ENCODE measurements at places on chromosomes 4 and X.

DNA sequence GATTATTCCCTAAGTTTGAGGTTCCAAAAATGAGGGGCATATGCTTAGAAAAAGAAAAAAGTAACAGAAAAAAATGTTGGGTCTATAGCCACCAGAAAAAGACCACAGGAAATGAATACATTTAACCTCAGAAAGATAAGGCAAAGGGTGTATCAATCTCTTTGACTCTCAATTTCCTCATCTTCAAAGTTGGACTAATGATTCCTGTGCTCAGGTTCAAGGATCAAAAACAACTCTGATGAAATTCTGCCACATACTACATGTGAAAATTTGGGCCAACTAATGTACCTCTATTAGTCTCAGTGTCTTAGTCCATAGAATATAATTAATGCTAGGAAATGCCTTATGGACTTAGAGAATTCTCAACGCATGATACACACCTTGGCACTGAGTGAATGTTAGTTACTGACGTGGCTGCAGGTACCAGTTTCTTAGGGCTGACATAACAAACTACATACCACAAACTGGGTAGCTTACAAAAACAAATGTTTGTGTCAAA is 257.7 kb downstream of the ANKRD50 start:
- DNase-seq = no peak

- DNase-seq = no peak
Measured at GRCh38 chr4:100356172-100356571, 161.7 kb downstream of the EMCN start.

DNA sequence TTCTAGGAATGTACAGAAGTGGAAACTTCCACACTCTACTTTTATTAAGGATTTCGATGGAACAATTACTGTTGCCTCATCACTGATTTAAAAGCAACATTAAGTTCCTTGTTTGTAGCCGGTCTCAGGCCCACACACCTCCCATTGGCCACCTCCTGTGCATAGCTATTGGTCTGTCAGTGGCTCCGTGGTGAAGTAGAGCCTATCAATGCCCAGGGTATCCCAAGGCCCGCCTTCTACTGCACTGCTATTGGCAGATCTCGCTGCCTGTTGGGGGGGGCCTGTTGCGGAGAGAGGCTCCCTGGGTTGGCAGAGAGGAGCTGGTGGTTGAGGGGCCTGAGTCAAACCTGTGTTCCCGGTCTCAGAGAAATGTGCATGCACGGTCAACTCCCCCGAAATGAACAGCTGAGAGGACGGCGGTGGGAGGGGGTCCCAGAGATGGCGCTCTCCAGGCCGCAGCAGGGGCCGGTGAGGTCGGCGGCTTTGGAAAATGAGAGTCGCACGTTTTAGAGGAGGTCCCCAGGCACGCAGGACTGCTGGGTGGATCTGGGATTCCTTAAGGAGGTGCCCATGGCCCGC is 4.9 kb upstream of the ARAF start:
- DNase-seq = peak; percentile 75

DNA sequence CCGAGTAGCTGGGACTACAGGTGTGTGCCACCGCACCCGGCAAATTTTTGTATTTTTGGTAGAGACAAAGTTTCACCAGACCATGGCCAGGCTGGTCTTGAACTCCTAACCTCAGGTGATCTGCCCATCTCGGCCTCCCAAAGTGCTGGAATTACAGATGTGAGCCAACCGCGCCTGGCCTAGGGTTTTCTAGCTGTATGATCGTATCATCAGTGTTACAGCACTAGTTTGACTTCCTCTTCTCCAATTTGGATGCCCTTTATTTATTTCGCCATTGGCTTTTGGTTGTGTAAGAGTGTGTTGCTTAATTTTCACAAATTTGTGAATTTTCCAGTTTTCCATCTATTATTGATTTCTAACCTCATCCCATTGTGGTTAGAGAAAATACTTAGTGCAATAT is 5.2 kb downstream of the TKTL1 start:
- DNase-seq = no peak

GRCh38 chr4:88803600-88804096 is 106.0 kb upstream of the NAP1L5 start:
- no peak for DNase-seq

DNA sequence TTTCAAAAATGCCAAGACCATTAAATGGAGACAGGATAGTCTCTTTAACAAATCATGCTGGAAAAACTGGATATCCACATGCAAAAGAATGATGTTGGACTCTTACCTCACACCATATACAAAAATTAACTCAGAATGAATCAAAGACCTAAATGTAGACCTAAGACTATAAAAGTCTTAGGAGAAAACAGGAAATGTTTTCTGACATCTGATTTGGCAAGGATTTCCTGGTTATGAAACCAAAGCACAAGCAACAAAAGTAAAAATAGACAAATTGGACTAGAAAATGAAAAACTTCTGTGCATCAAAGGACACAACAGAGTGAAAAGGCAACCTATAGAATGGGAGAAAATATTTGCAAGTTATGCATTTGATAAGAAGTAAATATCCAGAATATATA is 37.6 kb downstream of the ARFIP1 start:
- DNase-seq = no peak

DNA sequence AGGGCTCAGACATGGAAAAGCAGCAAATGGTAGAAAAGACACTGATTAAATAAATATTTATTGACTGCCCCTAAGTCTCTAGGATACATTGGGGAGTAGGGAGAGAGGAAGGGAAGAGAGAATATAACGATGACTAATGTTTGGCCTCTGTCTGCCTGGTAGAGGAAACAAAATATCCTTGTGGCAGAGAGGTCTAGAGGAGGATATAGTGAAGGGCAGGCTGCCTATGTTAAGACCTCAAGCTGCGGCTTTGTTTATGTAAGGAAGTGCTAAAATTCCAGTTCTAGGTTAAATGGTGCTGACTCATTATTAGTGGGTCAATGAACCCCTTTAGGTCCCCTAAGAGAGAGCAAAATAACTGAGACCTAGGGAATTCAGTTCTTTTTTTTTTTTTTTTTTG is 427.3 kb upstream of the FTHL17 start:
- no peak for DNase-seq

DNA sequence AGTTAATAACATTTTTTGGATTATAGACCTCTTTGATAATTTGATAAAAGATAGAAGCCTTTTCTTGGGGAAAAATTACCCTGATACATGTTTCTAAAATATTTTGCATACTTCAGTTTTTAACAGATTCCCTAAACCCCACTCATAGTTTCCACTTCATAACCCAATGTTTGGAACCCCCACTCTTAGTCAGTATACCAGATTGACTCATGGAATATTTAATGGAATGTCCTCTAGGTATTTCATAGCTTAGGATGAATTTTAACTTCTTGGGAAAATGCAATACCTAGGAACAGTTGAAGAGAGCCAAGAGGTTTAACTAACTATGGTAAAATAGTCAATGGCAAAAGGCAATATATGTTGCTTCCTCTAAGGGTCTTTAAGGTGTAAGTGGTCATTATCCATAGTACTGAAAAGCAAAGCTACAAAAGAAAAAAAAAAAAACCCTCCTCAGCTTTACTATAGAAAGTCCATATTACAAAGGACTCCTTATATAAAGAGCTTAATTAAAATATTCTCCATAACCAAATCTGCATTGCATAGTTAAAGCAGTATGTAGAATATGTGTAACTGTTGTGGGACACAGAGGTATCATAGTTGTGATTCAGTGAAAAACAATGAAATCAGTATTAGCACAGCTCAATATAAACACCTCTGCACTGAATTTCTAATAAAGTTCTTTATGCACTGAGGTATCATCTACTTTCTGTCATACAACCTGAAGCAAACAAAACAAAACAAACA is 159.9 kb downstream of the PCDH7 start:
- no peak for DNase-seq

DNA sequence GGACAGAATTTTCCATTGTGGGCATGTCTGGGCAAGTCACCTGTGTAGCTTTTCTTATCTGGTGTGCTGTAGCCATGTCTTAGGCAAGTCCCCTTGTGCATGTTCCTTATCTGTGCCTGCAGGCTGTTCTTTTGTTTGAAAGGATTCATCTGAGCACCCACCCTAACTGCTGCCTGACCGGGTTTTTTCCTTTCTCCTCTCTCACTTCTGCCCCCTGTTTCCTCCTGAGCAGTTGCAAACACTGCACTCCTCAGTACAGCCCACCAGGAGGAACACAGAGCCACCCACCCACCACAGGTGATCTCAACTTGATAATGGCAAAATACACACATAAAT is 29.2 kb upstream of the IL9R start:
- DNase-seq = no peak

DNA sequence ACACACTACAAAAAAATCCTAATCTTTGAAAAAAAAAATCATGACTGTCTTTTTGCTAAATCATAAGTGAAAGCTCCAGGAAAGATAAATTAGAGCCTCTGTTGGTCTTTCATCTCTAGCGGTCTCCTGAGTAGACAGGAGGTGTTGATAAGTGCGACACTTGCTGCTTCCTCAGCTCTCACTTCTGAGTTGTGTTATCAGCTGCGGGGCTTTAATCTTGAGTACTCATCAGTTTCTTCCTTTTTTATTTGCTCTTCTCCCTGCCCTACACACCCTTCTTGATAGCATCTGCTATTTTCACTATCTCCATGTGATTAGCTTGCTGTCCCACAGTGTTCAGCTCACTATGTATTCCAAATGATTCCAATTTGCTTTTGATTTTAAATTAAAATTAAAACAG is 1449.2 kb downstream of the C4orf33 start:
- no peak for DNase-seq

DNA sequence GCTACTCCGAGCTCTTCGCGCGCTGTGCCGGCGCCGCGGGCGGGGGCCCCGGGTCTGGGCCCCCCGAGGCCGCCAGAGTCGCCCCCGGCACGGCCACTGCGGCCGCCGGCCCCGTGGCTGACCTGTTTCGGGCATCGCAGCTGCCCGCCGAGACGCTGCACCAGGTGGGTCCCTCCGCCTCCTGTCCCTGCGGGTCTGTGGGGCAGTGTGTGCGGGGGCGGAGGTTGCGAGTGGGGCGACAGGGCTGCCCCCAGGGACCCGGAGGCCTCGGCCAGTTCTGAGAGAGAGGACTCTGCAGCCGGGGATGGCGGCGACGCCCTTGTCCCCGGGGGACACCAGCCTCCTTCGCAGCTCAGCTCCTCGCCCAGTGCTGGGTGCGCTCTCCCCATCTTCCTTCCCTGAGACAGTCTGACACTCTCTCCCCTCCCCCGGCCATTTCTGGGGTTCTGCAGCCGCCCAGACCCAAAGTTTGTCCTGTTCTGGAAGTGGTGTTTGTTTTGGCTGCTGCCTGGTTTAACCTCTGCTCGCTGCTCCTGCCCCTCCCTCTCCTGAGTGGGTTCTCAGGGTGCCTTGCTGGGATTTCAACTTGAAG is 609 bp downstream of the REPS2 start:
- no peak for DNase-seq

DNA sequence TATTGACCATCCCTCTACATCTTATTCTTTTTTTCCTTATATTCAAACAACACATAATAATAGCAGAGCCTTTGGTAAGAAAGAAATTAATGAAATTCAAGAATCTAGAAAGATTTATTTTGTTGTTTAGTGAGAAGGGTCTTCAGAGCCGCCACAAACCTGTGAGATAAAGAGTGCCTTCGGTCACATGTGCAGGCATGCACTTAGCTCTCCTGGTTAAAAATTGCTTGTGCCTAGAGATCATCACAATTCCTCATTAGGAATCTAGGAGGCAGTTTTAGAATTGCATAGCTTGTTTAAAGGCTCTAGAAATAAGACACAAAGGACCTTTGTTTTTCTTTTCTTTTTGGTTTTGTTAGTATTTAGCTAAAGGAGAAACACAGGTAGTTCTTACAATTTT is 1948.4 kb upstream of the IGFBP7 start:
- DNase-seq = no peak

DNA sequence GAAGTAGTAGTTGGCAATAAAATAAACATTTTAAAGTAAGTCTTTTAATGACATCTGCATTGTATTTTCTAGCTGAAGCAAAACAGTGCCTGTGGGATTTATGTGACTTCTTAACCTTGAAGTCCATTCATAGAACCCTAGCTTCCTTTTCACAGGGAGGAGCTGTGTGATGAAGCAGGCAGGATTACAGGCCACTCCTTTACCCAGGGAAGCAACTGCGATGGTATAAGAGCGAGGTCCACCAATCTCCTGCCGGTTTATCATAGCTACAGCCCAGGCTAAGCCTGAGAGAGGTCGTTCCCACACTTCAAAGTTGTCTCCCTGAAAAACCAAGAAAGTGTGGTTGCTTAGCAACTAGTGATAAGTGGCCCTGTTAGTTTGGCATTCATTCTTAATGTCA is 7.0 kb downstream of the RPL36A start:
- no peak for DNase-seq

- no peak for DNase-seq
Measured at GRCh38 chr4:143341186-143341755, 4.6 kb downstream of the GAB1 start.

DNA sequence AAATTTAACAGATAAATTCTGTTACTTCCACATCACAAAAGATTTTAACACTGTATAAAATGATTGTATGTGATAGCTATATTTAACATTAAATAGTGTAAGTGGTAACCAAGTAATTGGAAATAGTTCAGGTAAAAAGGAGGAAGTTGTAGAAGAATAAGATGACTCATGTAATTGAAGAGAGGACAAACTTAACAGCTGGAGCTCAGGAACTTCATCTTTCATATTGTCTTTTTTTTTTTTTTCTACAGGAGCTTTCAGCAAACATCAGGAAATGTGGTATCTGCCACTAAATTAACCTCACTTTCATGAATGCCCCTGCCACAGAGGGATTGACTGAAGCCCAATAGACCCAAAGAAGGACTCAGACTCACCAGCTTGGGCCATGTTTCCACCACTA is 188.4 kb upstream of the VEGFC start:
- no peak for DNase-seq

- no peak for DNase-seq
Measured at GRCh38 chr4:102717448-102718092, 43.2 kb downstream of the MANBA start.

DNA sequence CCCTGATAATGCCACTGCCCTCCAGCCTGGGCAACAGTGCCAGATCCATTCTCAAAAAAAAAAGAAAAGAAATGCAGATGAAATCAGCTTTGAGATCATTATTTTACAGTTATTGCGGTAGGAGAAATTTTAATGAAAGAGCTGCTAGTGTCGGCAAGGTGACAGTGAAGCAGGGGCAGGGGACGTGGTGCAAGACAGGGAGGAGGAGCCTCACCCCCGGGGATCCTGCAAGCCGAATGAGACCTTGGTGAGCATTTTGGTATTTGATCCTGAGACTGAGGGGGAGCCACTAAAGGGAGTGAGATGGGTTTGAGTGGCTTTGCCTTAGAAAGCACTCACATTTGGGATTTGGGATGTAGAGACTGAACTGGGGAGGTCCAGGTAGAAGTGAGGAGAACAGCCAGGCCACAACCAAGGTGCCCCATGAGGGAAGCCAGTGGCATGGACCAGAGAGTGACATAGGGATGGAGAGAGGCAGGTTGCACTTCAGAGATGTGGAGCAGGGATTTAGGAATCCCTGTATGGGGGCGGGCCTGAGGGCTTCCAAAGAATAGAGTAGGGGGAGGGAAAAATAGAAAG is 23.6 kb downstream of the RBM10 start:
- no peak for DNase-seq

- DNase-seq = no peak
Measured at GRCh38 chrX:108020631-108021030, 24.2 kb upstream of the VSIG1 start.

DNA sequence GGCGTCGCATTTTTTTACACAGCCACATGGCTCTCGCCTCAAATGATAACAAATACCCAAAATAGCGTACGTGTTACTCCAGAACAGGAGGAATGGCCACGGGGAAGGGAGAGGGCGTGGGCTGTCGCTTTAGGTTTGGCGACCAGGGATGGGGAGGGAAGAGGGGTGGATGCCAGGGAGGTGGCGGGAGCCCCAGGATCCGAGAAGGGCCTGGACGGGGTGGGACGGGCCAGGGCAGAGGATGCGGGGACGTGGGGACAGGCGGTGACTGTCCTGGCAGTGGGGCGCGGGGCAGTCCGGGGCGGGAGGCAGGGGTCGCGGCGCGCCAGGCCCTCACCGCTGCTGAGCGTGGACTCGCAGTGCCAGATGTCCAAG is 631 bp downstream of the TMEM47 start:
- no peak for DNase-seq
